ENCODE measurements at places on chromosomes 5 and 9. TPM values are rescaled to one million over a fixed set of nuclear protein-coding genes. Genes with fewer than 3 reads are reported as not detected.

The WNK2 gene
- 1.1 TPM for total RNA-seq

- DNase-seq, result no peak
Observed at GRCh38 chr5:148697180-148697808, 43.0 kb upstream of the HTR4 start.

The C9orf153 gene
- total RNA-seq, result 1.5 TPM

The SEMA6A gene
- total RNA-seq, result 66.5 TPM

DNA sequence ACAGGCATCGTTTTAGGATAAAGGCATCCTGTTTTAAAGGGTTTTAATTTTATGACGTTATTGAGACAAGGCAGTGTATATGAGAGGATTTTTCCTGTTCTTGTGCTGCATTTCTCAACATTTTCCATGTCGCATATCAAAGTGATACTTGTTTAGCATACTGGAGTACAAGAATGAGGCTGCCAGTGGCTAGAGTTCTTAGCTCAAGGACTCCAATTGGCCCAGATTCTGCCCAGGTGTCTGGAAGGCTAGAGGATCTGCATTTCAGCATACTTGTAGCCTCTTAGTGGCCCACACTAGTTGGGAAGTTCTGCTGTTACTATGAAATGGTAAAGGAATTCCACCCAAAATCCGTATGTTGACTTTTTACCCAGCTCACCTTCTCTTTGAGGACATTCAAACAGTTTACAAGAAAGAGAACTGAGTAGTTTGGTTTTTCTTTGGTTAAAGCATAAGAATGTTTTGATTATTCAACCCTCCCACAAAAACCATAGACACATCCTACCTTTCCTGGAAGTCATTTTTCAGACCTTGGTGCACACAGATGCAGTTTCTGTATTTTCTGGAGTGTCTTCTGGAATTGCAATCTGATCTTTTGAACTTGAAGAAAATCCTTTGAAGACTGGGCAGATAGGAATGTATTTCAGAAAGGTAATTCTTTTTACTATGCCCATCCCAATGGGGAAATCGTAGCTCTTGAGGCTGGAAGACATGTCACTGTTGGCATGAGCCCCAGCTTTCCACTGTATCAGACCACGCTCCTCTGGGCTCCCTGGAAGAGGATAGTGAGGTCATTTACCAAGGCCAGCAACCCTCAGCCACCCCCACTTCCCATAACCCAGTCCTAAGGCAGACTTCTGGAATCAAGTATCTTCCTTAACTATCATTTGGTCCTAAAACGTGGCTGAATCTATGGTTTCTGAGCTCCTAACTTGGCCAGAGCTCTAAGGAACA, 11.3 kb downstream of the SLC23A1 start:
- DNase-seq, result no peak

DNA sequence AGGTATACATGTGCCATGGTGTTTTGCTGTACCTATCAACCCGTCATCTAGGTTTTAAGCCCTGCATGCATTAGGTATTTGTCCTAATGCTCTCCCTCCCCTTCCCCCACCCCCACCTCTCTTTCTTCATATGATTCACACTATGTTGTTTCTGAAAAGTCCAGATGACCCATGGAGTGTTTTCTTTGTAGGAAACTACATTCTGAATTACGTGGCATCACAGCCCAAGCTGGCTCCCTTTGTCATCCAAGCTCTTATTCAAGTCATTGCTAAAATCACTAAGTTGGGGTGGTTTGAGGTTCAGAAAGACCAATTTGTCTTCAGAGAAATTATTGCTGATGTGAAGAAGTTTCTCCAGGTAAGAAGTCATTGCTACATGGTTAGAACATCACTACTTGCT, 30.4 kb downstream of the RANBP17 start:
- DNase-seq, result no peak

Measured in upper lobe of left lung (tissue), 6 donors.